Epithelial cell of prostate (primary cell): ENCODE measurements at places on chromosomes 16 and 17.

DNA sequence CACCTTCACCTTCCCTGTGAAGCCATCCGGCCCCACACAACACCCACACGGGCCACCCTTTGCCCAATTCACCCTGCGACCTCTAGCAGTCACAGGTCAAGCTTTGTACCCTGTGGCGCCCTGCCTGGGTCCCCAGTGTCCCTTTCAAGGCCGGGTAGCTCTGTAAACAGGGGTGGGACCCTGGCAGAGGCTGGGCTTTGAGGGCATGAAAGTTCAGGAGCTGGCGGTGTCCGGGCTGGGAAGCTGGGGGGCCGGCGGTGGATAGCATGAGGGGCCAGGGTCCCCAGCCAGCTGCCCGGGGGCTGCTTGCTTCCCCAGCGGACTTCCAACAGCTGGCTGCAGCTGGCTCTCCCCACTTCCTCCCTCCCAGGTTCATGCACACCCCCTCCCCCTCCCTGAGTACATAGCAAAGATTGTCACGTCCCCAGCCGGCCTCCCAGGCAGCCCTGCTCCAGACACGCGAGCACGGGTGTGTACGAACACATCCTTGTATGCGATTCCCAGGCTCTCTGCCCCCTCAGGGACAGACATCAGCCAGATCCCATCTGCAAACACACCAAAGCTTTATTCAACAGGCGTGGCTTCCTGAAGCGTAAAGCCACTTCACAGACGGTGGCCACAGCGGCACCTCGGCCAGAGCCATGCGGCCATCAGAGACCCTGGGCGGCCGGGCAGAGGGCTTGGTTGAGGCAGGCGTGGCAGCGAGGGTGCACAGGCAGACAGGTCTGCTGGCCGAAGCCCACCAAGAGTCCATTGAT lies 8.2 kb downstream of the NTHL1 start:
- DNase-seq, result no peak

GRCh38 chr16:84528322-84528721 lies 23.9 kb upstream of the MEAK7 start:
- no peak for DNase-seq

DNA sequence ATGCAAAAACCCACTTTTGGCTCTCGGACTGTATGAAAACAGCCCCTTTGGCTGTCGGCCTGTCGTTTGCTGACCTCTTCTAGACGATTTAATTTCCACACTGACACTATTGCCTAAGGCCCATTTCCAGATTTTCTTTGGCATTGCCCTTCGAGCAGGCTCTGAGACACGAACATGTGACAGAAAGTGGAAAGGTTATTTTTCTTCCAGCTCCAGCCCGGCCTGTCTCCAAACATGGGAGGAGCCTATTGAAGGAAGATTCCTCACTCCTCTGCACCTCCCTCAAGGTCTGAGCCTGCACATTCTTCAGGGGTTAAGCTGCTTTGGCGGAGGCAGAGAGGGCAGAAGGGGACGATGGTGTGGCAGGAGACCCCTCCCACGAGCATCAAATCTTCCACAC lies 85.9 kb upstream of the FOXF1 start:
- DNase-seq, result no peak

DNA sequence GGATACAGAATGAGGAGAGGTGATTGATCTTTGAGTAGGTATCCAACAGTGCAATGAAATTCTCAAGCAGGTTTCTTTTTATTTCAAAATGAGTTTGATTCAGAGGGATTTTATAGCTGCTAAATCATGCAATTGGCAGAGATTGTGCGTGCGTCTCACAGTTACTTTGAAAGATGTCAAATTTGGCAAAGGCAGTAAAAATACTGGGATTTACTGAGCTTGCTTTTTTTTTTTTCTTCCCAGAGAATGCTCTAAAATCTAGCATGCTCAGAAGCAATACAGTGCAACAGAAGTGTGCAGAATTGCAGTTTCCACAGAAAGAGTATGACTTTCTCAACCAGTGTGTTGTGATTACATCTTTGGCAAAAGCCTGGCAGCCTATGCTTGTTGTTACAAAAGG lies 410.7 kb upstream of the GOT2 start:
- DNase-seq, result no peak

DNA sequence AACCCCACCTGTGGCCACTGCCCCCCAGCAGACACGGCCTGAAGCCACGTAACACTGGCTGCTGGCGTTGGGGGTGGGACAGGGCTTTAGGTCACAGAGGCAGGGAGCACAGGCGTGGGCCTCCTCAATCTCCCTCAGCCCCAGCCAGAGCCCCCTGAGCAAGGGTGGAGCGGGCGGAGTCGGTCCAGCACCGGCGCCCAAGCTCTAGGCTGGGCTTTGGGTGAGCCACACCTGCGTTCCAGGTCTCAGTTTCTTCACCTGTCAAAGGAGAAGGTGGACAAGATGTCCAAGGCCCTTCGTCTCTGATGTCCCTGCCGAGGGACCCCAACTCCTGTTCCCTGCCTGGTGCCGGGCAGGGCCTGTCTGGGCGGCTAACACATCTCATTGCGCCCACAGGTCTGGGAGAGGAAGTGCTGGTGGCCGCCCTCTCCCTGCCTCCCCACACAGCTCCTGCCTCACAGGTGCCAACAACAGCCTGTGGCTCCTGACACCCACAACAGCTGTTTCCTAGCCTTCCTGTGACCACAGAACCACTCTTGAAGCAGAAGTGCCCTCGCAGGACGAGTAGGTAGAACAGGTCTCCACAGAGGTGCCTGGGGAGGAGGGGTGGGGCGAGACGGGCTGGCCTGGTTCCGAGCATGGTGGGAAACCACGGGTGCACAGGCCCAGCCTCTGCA lies 12.0 kb downstream of the FAM83G start:
- no peak for DNase-seq

GRCh38 chr17:13785981-13786598 lies 184.4 kb upstream of the HS3ST3A1 start:
- DNase-seq, result no peak

DNA sequence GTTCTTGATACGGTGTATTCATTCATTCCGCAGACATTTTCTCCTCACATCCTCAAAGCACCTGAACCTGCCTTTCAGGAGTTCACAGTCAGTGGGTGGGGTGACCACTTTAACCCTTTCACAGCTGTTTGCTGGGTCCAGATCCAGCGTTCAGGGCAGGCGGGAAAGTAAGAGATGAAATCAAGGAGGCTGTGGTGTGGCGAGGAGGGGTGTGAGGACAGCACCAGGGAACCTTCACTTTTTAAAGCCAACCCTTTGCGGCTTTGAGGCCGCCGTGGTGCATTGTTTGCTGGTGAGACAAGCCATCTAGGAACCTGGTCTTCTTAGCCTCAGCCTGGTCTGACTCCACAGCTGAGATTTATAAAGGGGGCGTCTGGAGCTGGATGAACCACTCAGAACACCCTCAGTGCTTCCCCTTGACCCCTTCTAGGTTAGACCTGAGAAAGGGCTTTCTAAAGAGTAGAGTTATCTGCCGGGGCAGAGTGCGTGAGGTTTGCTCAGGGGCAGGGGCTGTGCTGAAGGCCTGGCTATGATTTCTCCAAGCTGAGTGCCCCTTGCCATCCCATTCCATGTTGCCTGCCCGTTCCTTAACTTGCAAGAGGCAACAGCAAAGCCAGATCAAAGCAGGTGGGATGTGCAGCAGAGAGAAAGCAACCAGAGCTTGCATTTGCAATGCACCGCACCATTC lies 933 bp downstream of the CCR7 start:
- no peak for DNase-seq

DNA sequence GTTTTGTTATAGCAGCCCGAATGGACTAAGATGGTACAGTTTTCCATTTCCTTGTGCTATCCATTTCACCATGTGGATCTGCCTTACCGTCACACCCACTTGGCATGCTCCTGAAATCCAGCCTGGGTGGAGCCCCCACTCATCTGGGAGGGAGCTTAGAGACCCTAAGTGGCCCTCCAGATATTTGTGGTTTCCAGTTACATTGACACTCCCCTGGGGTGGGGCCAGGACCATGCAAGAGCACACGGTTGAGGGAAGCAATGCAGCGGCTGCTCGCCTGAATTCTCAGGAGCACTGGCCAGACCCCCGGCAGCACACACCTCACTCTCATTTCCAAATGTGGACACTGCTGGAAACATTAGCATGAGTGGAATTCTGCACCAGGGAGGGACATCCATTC lies 231.1 kb downstream of the UTP18 start:
- DNase-seq, result no peak

- no peak for DNase-seq
Measured at GRCh38 chr16:68935008-68935407, 91.7 kb downstream of the TANGO6 start.

DNA sequence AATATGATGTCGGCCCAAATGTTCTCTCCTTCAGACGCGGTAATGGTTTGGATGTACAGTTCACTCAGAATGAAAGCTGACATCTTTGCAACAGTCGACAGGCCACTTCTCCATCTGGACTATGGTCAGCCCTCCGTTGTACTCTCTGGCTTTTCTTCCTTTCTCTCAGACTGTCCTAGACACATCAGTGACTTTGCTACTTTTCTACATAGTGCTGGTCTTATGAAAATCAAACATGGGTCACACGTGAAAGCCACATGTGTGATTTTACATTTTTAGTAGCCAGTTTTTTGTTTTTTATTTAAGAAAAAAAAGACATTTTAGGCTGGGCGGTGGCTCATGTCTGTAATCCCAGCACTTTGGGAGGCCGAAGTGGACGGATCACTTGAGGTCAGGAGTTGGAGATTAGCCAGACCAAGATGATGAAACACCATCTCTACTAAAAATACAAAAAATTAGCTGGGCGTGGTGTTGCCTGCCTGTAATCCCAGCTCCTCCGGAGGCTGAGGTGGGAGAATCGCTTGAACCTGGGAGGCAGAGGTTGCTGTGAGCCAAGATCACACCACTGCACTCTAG lies 644.1 kb downstream of the KCNJ2 start:
- no peak for DNase-seq

GRCh38 chr16:59605706-59606105 lies 871.6 kb upstream of the GOT2 start:
- DNase-seq, result no peak

DNA sequence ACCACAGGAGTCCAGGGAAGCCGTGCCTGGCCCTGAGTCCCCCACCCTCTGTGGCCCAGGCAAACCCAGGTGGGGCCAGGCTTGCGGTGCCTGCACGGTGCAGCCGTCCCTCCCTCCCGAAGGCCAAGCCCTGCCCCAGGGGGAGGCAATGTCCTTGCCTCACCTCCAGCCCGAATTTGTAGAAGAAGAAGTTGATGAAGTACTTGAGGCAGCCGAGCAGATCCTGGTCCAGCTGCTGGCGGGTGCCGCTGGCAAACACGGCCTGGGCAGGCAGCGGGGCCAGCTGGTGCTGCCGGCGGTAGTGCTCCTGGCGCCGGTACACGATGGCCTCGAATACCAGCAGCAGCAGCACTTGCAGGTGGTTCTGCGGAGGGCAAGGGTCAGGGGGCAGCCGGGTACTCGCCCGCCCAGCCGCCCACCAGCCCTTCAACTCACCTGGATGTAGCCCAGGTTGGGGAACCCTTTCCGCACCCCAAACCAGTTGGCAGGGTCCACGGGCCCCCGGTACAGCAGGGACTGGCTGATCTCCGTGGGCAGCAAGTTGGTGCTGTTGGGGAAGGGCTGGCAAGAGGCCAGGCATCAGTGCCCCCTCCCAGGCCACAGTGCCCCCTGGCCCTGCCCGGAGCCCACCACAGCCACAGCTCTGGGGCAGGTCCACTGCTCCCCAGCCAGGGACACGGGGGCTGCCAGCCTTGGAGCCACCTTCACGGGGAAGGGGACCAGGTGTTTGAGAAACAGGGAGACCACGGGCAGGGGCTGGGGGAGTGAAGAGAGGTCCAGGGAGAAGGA lies 26.1 kb downstream of the CTU2 start:
- no peak for DNase-seq

DNA sequence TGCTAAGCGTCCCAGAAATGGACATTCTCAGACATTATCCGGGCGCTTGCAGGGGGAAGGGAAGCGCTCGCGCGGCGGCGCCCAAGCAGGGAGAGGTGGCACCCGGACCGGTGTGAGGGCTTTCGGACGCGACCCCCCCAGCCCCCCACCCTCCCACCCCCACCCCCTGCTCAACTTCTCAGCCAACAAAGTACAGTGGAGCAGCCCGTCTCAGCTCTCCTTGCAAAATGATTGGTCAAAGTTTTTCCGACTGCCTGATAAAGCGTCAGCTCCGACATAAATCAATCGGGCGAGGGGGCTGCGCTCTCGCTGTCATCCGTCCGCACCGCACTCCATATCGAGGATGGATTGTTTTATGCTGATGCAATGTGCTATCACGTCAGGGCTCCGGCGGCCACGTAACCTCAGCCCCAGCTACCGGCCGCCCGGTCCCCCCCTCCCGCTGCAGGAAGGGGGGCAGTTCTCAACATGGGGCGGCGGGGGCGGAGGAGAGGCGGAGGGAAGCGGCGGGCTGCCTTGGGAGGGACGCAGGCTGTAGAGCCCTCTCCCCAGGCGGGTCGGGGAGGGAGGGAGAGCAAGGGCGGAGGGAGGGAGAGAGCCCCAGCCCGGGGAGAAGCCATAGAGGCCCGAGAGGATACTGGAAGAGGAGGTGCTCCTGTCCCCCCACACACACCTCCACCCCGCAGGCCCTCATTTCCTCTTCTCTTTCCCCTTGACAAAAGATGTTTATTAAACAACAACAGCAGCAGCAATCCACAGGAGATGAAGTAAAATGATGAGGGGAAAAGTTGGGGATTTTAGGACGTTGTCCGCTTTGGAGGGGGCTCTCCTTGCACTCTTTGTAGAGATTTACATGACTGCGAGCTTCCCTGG lies at the start of gene HOXB9:
HOXB9 (minus strand) TSS at position 114 of the 873 bp plus-strand sequence; CDS start at position 25, 89 bp downstream.
- DNase-seq, result no peak

DNA sequence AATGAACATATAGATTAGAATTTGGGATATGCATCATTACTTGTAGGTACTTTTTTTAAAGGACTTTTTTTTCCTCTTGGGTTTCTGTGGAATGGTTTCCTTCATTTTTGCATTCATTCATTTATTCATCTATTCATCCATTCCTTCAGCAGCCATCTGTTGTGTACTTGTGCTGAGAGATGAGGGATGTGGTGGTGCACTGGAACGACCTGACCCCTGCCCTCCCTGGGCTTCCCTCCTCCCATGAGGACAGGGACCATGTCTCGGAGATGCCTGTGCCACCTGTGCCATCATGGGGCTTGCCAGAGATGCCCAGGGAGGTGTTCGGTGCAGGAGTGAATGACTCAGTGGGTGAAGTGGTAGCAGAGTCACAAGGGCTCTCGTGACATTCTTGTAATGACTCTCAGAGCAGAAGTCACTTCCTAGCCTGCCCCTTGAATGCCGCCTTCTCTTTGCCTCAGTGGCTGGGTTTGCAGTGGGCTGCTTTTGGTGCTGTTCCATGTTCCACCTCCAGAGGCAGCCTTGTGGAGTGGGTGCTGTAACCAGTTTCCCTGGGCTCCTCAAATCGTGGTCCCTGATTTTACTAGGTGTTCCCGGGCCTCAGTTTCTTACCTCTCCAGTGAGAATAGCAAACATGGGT lies 43.9 kb downstream of the CLEC16A start:
- no peak for DNase-seq

GRCh38 chr16:6377956-6378355 lies 954.7 kb upstream of the RBFOX1 start:
- no peak for DNase-seq

DNA sequence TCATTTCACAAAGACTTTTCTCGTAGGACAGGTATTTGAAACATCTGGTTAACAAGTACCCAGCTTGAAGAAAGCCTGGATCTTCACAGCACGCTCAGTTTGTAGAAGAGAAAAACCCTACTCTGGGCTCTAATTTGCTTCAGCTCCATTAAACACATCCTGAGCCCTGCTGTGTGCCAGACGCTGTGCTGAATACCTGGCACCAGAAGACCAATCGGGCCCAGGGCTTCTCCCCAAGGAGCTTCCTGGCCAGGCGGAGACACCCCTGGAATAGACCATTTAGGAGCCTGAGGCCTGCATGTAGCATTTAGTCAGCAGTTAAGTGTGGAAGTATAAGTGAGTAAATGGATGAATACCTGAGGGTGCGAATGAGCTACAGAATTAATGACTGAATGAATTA lies 8.9 kb upstream of the ABAT start:
- no peak for DNase-seq
